ENCODE measurements at places on chromosomes 7 and 10. TPM values are rescaled to one million over a fixed set of nuclear protein-coding genes. Genes with fewer than 3 reads are reported as not detected.

DNA sequence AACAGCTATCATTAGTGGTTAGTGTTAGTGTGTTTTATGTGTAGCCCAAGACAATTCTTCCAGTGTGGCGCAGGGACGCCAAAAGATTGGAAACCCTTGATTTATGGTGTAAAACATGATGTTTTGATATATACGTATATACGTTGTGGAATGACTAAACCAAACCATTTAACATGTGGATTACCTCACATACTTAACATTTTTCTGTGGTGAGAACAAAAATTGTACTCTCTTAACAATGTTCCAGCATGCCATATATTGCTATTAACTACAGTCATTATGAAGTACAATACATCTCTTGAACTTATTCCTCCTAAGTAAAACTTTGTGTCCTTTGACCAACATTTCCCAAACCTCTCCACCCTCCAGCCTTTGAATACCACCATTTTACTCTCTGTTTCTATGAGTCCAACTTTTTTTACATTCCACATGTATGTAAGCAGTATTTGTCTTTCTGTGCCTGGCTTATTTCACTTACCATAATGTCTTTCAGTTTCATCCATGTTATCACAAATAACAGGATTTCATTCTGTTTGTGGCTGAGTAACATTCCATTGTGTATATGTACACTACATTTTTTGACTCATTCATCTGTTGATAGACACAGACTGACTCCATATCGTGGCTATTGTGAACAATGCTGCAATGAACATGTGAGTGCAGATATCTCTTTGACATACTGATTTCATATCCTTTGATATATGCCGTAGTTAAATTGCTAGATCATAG, 42.2 kb upstream of the MAGI2 start:
- no peak for DNase-seq

The SLC26A5 gene
- not detected for total RNA-seq

- DNase-seq, result peak; percentile 60
Observed at GRCh38 chr10:92242910-92243671, 47.8 kb downstream of the CPEB3 start.

GRCh38 chr7:81367326-81367931, 402.4 kb downstream of the HGF start:
- DNase-seq, result no peak

DNA sequence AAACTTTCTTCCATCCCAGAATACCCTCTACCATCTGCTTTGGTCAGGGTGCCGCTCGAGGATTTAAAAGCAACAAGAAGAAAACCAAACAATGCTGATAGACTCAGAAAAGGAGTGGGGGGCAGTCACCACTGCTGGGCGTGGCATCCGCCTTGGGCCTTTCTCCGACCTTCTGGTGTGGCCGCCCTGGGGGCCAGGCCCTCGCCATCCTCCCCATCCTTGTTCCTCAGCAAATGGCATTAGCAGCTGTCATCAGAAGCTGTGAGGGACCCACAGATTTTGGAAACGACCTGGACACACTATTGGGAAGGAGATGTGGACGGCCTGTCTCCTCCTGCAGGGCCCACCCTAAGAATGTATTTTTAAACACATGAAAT, 4.0 kb downstream of the ZNF511 start:
- DNase-seq, result no peak

DNA sequence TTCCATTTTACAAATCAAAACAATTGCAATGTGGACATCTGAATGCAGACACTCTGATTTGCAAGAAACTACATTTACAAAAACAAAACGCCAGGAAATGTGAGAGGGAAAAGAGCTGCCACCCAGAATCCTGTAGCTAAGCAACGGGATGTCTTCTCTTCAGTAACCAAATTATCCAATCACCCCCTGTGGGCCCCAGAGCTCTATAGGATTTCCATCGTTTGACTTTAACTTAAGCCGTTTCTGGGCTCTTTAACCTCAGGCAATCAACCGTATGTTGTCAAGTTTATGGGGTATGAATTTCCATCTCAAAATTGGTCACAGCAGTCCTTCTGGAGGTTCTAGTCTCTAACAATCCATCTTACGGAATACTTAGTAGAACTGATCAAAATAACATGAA, 240.5 kb downstream of the ETV1 start:
- no peak for DNase-seq

DNA sequence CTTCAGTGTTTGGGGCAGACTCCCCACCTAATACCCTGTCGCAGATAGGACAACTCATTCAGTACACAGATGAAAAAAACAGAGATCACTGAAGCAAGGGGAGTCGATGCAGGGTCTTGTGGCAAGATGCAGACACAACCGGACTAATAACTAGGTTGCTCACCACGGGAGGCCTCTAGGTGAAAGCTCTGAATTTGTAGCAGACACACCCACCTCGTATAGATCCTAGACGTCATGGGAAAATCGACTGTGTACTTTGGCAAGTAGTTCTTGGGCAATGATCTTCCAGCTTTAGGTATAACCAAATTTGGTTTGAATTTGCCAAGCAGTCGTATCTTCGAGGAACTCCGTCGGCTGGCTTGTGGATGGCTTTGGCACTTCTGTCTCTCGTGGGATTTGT, 88.1 kb downstream of the TCF7L2 start:
- DNase-seq, result no peak

GRCh38 chr10:99693933-99694583, 34.7 kb downstream of the ENTPD7 start:
- DNase-seq, result no peak

- DNase-seq, result no peak
Observed at GRCh38 chr7:107162475-107162874, 6.3 kb upstream of the HBP1 start.

GRCh38 chr7:95303013-95303905, 21.1 kb downstream of the PON1 start:
- DNase-seq, result no peak

The POLD2 gene
- total RNA-seq, result 89.2 TPM

DNA sequence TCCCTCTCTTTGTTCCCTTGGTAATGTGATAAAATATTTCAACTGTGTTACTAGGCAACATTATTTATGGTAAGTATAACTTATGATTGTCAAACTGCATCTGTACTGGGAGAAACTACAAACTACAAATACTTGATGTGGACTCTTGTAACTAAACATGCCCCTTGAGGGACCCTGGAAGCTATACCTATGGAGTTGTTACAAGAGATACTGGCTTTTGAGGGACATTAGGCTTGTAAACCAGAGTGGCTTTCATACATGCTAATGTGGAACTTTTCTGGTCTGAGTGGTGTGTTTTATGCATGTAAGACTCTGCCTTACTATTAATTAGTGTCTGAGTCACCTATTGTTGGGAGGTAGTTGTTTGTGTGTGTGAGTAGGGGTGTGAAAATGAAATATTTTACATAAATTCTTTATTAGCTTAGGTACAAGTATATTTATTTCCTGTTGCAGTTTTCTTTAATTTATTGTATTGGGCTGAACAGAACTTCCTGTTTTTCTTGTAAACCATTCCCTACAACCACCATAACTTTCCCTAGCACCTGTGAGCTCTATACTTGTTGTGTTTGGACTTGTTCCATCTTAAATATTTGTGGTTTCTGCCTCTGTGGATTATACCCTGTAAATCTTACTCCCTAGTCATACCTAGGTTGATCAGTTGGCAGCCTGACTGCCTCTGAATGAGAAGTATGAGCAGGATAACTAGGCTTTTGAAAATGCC, 49.8 kb downstream of the STK31 start:
- DNase-seq, result no peak

DNA sequence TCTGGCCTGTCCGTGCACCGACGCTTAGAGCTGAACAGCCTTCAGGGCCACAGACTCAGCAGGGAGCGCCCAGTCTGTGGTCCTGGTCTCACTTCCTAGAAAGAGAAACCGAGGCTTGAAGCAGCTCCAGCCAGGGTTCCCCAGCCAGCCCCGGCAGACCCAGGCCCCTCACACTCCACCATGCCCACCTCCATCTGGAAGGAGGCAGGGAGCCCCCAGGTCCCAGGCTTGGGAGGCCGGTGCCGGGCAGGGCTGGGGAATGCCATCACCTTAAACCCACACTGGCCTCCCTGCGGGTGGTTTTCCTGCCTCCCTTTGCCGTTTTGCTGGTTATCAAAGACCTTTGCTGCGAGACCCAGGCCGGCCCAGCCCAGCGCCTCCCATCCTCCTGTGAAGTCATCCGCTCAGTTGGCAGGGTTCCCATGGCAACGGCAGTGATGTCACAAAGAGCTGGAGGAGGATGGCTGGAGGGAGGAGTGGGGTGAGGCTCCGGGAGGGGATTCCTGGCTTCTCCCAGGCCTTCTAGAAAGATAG, 24.0 kb downstream of the ELFN1 start:
- DNase-seq, result no peak

GRCh38 chr10:112713411-112713810, 236.6 kb upstream of the TCF7L2 start:
- no peak for DNase-seq

The CALHM3 gene
- total RNA-seq, result not detected

The GNGT1 gene
- not detected for total RNA-seq

The TSPAN12 gene
- total RNA-seq, result 82.9 TPM

The CALML5 gene
- not detected for total RNA-seq

The CARD11 gene
- total RNA-seq, result 0.89 TPM

The PODXL gene
- 230 TPM for total RNA-seq

DNA sequence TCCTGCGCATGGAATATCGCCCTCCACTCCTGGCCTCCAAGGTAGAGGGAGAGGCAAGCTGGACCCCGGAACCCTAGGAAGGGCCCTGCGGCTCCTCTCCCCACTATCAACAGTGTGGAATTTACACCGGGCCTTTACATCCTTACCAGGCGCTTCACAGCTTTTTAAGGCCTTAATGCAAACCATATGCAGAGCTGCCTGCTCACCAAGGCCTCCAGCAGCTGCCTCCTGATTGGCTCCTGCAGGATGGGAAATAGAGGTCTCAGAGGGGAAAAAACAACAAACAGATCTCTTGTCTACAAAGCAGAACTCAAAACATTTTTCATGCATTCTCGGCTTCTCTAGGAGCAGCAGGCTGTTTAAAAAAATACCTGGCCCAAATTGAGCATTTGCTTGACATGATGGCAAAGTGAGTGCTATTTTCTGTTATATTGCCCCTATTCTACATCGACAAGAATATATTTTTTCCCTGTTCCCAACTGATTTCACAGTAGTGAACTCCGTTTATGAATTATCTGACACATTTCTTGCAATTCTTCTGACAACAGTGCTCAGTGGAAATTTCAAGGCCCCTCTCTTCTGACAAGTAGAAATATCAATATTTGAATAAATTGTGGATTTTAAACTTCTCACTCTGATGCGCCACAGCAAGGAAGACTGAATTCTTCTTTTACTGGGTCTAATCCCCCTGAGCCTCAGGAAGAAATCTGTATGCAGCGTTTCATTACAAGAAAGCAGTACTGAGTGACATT, 51.7 kb downstream of the EBF3 start:
- DNase-seq, result no peak

The NANOS1 gene
- 3.3 TPM for total RNA-seq

The MBL2 gene
- not detected for total RNA-seq

DNA sequence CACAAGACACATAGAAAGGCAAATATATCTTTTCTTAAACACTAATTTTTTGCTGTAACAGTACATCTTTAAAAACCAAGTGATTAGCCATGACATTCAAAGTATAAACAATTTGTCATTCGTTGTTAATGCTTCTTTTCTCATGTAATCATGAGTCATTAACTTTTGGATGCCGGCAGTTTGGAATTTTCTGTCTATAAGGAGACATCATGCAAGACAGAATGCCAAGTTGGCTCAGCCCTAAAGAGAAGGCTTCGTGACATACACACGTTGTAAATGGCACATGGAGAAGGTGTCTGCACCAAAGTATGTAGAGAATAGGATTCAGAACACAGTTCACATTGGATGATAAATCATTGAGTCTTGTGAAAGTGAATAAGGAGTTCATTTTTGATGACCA, 35.9 kb downstream of the CCDC3 start:
- no peak for DNase-seq

GRCh38 chr7:133714654-133715053, 412.5 kb upstream of the LRGUK start:
- no peak for DNase-seq

- DNase-seq, result no peak
Observed at GRCh38 chr10:97210543-97210960, 24.8 kb upstream of the SLIT1 start.

- no peak for DNase-seq
Observed at GRCh38 chr7:100160067-100160466, 1.5 kb upstream of the TRAPPC14 start.

The CYP3A7 gene
- total RNA-seq, result not detected

The LRGUK gene
- total RNA-seq, result 0.48 TPM

DNA sequence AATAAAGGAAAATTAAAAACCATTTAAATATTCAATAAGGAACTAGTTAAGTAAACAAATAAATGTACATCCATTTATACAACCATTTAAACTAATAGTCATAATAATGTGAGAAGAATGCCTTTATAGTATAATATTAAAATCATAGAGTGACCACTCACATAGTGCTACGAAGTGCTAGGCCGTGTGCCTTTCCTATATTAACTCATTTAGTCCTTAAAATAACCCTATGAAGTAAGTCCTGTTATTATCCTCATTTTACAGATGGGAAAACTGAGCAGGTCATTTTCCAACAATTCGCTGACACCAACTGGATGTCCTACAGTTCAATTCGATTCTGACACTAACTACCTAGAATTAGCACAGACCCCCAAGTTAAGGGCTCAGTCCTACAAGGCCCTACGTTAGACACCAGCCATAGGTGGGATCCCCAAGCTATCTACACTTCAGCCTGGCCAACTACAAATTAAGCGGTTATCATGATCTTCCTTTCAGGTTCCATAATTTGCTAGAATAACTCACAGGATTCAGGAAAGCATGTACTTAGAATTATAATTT, 4.1 kb downstream of the STRIP2 start:
- DNase-seq, result no peak

GRCh38 chr7:2273866-2274265, 31.8 kb downstream of the NUDT1 start:
- peak; percentile 30 for DNase-seq

- no peak for DNase-seq
Observed at GRCh38 chr7:112495156-112495788, 14.5 kb downstream of the LSMEM1 start.

DNA sequence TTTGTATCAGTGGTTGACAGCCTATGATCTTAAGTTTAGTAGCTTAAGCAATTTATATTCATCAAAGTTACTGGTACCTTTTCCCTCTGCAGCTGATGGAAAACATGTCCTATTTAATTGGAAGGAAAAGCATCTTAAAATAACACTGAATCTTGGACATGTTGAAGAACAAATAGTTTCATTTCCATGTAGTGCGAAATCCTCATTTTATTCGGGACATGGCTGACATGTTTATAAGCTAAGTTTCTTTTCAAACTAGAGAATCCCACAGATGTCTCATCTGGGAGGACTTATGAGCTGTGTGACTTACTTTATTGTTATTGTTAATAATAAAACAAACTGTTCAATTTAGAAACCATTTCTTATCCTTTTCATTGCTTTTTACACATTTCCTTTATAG, 461.0 kb downstream of the SUGCT start:
- no peak for DNase-seq
